AG04450 (cell line): ENCODE measurements at places on chromosomes 6 and 20. TPM values are rescaled to one million over a fixed set of nuclear protein-coding genes. Genes with fewer than 3 reads are reported as not detected.

The PSORS1C2 gene
- polyA plus RNA-seq = not detected in 2 replicates

The TOMM34 gene
- polyA plus RNA-seq = 31.8 and 38.7 TPM in 2 replicates

The AGPAT4 gene
- 7.8 and 10.0 TPM in 2 replicates for polyA plus RNA-seq

The KIF25 gene
- polyA plus RNA-seq = not detected in 2 replicates

The CLDN20 gene
- not detected in 2 replicates for polyA plus RNA-seq

The LPA gene
- polyA plus RNA-seq = not detected in 2 replicates

The FNDC1 gene
- polyA plus RNA-seq = 0.01 and 0.02 TPM in 2 replicates

The FERMT1 gene
- 2.0 and 2.8 TPM in 2 replicates for polyA plus RNA-seq

The SLC24A3 gene
- not detected in 2 replicates for polyA plus RNA-seq

- no peak for DNase-seq
Measured at GRCh38 chr6:15948930-15949900, 179.7 kb upstream of the MYLIP start.

DNA sequence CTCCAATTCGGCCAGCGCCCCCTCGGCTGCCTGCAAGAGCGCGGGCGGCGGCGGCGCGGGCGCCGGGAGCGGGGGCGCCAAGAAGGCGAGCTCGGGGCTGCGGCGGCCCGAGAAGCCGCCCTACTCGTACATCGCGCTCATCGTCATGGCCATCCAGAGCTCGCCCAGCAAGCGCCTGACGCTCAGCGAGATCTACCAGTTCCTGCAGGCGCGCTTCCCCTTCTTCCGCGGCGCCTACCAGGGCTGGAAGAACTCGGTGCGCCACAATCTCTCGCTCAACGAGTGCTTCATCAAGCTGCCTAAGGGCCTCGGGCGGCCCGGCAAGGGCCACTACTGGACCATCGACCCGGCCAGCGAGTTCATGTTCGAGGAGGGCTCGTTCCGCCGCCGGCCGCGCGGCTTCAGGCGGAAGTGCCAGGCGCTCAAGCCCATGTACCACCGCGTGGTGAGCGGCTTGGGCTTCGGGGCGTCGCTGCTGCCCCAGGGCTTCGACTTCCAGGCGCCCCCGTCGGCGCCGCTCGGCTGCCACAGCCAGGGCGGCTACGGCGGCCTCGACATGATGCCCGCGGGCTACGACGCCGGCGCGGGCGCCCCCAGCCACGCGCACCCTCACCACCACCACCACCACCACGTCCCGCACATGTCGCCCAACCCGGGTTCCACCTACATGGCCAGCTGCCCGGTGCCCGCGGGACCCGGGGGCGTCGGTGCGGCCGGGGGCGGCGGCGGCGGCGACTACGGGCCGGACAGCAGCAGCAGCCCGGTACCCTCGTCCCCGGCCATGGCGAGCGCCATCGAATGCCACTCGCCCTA lies 963 bp downstream of the FOXF2 start:
- DNase-seq = no peak

- no peak for DNase-seq
Measured at GRCh38 chr20:41360831-41361756, 5.5 kb downstream of the EMILIN3 start.

DNA sequence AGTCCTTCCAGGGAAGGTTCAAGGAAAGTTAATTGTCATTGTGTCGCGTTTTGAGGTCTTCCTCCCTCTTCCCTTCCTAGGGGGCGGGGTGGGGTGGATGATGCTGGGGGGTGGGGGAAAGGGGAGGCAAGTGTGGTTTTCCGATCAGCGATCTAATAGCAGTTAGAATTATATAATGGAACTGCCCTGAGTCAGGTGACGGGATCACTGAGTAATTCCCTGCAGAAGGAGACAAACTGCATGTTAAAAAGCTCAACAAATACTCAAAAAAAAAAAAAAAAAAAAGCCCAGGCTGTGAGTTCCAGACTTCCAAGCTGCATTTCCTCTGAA lies 240.4 kb downstream of the PHACTR1 start:
- DNase-seq = no peak

DNA sequence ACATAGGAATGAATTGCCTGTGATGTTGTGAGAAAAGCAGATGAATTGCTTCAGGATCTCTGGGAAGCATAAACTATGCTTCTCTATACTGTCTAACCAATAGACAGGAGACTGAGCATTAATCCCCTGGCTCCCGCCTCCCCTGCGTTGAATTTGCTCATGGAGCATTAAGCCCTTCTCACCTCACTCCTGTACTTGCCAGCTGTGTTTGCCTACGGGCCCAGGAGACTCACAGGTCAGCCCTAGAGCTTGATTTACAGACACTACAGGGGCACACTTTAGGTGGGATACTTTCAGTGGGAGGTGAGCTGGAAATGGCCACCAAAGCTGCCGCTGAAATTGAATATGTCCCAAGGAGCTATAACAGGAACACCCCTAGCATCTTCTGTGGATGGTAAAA lies 418.7 kb downstream of the CBLN4 start:
- DNase-seq = no peak

DNA sequence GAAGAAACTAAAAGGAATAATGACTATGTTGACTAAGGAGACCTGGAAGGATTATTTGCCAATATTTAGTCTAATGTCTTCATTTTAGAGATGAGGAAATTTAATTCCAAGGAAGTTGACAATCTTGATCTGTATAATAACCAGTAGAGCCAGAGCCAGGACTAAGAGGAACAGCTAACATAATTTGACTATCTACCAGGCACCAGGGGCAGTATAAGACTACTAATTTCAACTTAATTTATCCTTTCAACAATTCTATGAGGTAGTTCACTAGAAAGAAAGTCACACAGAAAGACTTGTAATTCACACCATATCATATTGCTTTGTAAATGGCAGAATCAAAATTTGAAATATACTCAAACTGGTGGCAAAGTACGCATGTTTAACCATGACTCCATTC lies 273.0 kb upstream of the STXBP5 start:
- DNase-seq = no peak

DNA sequence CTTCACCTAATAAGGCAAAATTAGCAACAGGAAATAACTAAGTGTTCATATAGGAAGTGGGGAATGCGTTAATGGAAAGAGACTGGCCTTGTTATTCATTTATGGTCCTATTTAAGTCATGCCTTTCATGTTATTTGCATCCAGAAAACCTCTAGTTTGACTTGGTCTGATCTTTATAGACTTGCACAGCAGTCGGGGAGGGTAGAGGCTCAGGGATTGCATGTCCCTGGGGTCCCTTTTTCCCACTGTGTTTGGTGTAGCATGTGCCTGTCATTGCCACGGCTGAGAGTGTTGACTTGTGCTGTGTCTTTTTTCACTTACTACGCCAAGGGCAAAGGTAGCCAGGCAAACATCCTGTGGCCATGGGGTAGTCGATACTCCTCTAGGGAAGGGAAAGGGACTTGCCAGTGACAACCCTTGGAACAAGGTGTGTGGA lies 105.4 kb upstream of the RIN2 start:
- no peak for DNase-seq

GRCh38 chr6:54719131-54719530 lies 127.4 kb upstream of the FAM83B start:
- no peak for DNase-seq

DNA sequence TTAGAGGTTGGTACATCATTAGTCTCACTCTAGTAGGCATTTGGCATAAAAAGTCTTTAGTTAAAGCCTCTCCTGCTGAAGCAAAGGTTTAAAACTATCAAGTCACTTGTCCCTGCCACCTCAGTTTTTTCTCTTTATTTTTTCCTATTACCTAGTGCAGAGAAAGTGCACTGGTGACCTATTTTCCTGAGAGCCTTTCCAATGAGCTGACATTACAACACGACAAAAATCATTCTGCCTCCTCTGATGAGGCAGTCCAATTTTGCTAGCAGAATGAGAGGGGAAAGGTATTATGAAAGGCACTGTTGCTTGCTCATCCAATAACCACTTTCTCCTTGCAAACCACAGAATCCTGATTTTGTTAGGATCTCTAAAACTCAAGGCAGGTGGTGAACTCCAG lies 73.3 kb upstream of the SGK1 start:
- no peak for DNase-seq

GRCh38 chr6:11589261-11589660 lies 51.7 kb downstream of the TMEM170B start:
- no peak for DNase-seq

DNA sequence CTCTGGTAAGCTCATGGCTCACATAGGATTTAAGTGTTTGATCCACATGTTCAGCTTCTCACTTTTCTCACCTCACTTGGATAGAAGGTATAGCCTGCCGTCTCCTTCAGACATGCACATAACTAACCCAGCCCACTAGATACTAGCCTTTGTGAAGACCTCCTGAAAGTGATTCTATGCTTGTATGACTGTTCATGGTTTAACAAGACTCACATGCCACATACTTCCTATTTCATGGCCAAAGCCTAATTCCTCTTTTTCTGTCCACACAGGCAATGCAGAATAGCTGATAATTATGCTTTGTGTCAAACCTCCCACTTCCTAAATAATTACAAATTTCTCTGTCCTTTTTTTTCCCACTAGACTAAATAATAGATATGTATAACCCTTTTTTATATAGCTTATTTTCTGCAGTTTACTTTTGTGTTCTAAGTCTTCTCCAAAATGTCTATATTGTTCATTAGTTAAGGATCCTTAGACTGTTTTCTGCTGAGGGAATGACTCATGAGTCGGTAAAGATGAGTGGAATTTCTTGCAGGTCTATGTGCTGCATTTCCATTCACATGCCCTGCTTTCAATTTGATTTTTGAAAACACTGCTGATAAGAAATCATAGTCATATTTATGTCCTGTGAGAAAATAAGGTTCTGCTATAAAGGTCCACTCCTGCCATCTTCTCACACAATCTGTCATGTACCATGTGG lies 43.0 kb downstream of the HDDC2 start:
- no peak for DNase-seq

- DNase-seq = peak; percentile 27
Measured at GRCh38 chr6:130065609-130066156, 47.3 kb downstream of the L3MBTL3 start.

DNA sequence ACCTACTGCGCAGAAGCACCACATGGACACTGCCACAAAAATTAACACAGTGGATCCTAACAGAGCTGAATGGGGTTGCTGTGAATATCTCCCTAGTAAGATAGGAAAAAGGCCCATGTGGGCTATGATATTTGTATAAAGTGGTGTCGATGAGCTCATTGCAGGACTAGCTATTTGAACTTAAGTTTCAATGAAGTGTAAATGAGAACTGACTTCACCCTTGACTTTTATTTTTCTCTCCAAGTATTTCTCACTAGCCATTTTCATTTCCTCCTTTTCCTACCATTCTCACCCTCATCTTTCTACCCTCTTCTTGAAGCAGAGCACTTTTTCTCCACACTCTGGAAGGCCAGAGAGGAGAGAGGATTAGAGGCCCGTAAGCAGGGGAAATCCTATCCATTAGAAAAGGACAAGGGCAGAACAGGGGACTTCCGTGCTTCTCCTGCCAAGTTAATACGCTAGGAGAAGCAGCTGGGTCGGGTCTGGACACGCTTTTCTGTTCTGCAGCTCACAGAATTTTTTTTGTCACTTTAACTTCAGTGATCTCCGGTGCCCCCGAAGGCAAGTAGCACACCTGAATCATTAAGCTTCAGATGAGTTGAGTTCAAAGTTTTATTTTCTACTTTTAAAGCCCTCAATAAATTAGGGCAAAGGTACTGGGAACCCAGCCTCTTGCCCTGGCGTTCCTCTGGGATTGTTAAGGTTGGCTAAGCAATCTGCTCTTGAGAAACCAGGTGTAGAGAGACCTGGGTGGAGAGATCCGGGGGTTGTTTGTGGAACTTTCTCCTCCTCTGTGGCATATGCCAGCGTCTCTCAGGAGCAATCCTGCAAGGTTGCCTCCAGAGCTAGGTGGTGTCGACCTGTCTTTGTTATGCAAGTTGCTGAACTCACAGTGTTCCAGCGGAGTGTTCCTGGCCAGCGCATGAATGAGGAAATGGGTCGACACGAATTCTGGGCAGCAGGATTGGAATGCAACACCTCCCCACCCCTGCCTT lies 56.2 kb upstream of the ARID1B start:
- no peak for DNase-seq

- DNase-seq = no peak
Measured at GRCh38 chr6:166341977-166342348, 382 bp downstream of the SFT2D1 start.

DNA sequence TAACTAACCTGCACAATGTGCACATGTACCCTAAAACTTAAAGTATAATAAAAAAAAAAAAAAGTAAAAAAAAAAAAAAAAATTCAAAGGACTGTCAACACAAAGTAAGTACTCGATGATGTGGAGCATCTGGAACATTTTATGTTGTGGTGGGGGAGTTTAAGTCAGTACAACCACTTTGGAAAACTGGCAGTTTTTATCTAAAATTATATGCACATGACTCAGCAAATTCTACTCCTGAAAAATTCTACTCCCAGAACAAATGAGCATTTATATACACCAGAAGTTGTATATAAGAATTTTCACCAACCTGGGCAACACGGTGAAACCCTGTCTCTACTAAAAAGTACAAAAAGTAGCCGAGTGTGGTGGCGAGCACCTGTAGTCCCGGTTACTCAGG lies 36.9 kb upstream of the CCDC28A start:
- DNase-seq = no peak

GRCh38 chr6:18963439-18963838 lies 576.3 kb downstream of the RNF144B start:
- DNase-seq = no peak

DNA sequence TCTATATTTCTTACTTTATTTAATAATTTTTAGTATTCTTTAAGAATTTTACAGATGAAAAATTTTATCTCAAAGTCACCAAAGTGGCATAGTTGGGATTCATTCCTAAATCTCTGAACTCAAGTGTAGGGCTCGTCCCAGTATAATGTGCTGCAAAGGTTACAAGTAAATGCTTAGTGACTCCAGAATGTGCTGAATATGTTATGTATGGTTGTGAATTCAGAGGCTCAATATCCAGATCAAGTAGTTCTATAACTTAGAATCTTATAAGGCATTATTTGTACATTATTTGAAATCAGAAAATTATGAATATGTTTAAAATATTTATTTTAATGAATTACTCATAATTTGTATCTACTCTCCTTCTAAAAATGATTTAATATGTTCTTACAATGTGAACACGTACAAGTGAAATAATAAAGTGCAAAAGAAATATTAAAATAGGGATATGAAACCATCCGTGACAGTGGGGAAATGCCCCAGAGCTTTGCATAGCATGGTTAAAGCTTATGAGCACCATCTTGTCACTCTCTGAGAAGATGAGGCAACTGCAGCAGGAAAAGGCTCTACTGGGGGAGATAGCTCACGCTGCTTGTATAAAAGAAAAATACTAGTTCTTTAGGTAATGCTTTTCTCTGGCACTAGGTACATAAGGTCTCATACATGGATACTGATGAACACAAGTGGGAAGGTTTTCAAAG lies 259.0 kb downstream of the FOXC1 start:
- no peak for DNase-seq

DNA sequence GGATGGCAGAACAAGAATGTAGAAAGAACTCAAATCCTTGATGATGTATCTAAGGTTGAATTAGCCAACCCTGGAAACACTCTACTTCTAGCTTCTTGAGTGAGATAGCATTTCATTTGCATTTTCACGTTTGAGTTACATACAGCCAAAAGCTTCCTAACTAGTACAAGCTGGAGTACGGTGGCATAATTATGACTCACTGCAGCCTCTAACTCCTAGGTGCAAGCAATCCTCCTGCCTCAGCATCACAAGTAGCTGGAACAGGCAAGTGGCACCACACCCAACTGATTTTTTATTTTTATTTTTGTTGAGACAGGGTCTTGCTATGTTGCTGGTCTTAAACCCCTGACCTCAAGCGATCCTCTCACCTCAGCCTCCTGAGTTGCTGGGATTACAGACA lies 36.5 kb upstream of the STK35 start:
- no peak for DNase-seq
